ENCODE measurements at places on chromosomes 3 and 15.

DNA sequence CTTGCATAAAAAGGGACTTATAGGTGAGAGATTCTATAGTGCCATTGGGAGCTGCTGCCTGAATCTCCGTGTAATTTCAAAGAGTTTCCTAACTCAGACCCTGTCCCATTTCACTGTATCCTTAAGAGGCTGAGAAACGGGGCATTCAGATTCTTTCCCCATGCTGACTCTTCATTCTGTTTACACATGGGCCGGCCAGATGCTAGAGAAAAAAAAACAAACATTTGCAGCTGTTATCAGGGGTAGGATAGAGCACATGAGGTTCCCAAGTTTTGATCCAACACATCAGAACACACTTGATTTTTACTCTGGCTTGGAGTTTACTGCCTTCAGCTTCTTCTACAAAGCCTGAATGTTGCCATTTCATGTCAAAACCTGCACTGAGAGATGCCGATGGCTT, 215.9 kb upstream of the TPRG1 start:
- no peak for DNase-seq

GRCh38 chr3:101124125-101124524, 130.9 kb upstream of the ABI3BP start:
- peak; percentile 2 for DNase-seq

- DNase-seq = no peak
Measured at GRCh38 chr3:123610331-123610730, 25.5 kb upstream of the HACD2 start.

- no peak for DNase-seq
Measured at GRCh38 chr3:13764161-13764560, 115.7 kb downstream of the WNT7A start.

DNA sequence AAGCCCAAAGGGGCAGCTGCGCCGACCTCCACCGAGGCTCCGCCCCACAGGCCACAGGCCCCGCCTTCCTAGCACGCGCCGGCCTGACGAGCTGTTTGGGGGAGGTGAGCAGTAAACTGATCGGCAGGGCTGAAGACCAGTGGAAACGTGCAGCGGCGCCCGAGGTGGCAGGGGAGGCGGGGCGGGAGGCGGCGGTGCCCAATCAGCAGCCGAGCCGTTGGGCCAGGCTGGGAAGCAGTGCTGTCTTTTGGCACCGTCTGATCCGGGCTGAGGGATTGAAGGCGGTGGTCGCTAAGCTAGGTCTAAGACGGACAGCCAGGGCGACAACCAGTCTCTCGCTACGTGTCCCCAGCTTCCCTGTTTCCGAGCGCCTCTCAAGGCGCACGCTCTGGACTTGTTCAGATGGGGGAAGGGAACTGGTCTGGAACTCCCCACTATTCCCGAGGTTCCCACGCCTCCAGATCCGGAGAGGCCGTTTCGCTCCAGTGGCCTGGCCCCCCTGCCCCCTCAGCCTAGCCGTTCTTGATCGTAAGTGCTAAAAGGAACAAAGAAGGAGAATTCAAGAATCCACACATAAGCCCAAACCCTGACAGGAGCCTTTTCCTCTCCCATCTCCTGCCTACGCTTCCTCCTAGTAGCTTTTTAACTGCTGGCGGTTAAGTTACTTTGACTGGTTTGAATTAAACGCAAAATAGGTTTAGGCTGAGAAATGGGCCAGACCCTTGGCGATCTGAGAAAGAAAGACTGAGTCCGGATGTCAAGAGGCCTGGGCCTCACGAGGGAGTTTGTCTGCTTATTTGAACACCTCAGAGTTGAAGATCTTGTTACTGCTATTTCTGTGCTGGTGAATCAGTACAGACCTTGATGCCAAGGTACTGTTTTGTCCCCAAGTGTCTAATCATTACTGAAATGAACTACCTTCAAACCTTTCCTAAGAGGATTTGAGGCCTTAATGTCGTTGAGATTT, at the start of gene FMN1:
TSS of gene FMN1 (minus strand) at position 11 of the 967 bp plus-strand sequence. CDS start 39,800 bp downstream, outside the sequence.
- DNase-seq = peak; percentile 97

GRCh38 chr3:197289726-197290125, 8.7 kb downstream of the DLG1 start:
- peak; percentile 47 for DNase-seq

GRCh38 chr15:84684092-84684491, 26.1 kb upstream of the NMB start:
- DNase-seq = no peak

DNA sequence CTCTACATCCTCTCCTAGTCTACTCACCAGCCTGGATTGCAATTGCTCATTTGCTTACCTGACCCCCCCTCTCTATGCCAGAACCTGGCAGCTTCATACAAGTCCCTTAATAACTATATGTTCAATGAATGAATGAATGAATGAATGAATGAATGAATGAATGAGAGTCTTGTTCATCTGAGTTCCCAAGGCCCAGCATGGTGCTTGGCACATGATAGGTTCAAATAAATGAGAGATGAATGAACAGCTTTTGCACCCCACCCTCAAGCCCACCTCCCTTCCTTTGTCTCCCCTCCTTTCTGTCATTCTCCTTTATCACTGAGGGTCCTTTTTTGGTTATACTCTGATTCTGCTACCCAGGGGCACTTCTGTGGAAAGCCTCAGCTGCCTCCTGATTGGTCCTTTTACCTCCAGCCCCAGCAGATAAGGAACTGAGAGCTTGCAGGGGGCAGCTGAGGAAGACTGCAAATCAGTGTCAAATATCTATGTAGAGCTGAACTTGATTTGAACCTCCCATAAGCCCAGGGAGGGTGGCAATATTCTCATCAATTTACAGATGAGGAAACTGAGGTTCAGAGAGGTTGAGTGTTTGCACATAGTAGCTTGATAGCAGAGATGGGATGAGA, 54.1 kb upstream of the CHRNB4 start:
- DNase-seq = no peak

All from GM23248 (cell line).